ENCODE measurements at places on chromosomes 13 and 19.

DNA sequence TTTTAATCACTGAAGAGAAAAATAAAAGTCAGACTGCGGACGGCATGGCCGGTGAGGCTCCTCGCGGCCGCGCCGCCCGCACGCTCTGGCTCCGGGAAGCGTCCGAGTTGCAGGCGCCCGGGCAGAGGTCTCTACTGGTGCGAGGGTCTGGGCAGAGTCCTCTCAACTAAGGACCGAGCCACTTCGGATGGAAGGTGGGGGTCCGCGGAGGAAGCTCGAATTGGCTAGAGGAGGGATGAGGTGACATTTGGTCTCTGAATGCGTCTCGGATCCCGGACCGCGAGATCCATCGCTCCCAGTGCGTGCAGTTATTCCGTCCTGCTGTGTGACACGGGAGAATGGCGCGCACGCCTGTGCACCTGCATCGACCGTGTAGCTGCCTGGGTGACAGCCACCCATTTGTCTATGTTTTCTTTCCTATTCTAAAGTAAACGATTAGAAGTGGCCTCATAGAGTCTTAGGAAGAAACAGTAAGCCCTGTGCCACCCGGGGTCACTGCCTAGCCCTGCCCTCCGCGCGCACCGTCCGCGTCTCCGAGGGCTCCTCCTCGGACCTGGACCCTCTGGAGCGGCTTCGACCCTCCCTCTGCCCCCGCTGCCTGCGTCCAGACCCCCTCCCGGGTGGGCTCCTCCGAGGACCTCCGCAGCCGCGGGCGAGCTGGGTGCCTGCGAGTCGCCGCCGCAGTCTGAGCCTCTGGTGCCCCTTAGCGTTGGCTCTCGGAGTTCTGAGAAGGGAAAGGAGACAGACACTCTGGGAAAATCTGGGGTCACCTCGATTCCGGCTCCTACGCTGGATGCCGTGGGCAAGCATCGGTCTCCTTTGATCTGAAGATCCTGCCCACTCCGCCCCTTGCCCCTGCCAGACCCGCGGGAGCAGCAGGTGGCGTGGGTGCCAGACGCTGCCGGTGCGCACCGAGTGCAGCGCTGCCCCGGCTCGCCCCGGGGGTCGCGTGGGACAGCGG lies 347.4 kb downstream of the LIG4 start:
- no peak for DNase-seq

- no peak for DNase-seq
Measured at GRCh38 chr13:46529216-46529919, 23.6 kb upstream of the LRCH1 start.

GRCh38 chr13:106118996-106119395 lies 416.5 kb downstream of the EFNB2 start:
- no peak for DNase-seq

DNA sequence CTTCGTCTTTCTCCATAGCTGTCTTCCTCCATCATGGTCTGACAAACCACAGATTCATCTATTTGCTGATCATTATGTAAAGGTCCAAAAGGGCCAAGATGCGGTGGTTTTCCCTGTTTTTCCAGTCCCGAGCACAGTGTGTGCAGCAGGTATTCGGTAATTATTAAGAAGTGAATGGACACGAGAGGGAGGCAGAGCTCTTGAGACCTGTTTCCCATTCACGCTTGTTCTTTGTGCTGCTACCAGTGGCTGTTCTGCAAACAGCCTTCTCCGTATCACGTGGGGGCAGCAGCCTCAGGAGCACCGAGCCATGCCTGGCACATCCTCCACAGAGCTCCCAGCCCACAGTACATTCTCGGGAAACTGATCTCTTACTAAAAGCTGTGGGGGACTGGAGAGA lies 50.3 kb downstream of the CCDC70 start:
- no peak for DNase-seq

GRCh38 chr13:20016649-20017364 lies 58.3 kb downstream of the ZMYM2 start:
- no peak for DNase-seq

DNA sequence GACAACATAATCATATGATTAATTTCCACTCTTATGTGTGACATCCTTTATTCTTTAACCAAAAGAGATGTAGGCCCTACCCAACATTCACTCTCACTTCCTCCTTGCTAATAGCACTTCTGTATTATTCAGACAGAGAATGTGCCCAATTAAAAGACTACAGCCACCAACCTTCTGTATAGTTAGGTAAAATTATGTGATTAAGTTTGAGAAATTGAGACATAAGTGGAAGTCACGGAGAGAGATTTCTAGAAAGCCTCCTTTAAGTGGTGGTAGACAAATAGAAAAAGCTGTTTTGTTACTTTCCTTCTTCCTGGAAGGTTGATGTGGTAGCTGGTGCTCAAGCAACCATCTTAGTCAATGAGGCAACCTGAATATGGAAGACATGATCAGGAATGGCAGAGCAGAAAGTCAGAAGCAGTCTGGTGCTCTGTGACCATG lies 14.8 kb downstream of the EPSTI1 start:
- DNase-seq = no peak

- no peak for DNase-seq
Measured at GRCh38 chr13:74743992-74744391, 609.8 kb upstream of the KLF12 start.

- no peak for DNase-seq
Measured at GRCh38 chr19:3642987-3643673, 16.5 kb upstream of the CACTIN start.

All from CMK (cell line).